ENCODE measurements at places on chromosomes 1 and 21.

- DNase-seq = no peak
Measured at GRCh38 chr1:234144901-234145300, 228.4 kb upstream of the COA6 start.

DNA sequence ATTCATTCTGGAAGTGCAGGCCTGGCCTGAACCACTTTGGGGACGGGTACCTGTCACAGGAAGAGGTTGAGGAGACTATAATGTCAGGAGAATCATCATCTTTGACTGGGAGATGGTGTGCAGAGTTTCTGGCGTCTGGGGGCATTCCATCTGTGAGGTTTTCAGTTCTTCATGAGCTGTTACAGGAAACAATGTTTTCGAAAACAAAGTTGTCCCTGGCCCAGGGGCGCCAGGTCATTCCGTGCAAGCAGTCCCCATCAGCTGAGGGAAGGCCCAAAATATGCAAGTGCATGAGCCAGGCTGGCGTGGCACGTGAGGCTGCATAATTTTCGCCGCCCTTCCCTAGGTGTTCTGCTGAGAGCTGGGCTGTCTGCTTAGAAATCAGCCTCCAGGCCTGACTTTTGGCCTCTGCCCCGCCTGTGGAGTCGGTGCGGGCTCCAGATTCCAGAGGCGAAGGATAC is 68.4 kb upstream of the ATP5PO start:
- no peak for DNase-seq

DNA sequence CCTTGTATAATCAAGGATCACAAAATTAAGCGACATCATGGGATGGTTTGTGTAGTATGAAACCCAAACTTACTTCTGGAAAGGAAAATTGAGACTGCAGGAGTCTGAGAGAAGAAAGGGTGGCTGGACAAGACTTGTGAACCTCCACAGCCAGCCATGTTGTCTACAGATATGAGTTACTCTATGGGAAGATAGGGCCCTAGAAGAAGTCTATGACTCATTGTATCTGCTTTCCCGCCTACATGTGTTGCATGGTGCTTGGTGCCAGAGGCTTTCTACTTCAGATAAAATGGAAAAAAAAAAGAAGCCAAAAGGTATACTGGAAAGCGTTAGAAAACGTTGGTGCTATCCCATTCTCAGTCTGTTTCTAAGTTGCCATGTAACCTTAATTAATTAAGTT is 18.7 kb upstream of the OR6N2 start:
- no peak for DNase-seq

DNA sequence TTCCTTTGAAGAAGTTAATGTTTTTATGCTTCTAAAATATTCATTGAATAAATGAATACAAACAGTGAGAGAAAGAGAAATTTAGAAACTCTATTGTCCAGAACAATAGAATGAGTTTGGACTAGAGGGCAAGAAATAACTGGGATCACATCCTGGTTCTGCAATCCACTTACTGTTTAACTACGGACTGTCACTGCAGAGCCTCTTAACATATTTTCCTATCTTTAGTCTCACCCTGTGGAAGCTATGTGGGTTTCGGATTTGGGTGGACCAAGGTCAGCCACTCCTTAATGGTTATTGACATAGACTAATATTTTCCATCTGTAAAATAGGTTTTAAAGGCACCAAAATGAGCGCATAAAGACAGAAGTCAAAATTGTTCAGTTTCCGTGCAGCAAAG is 116.6 kb downstream of the UBE2U start:
- DNase-seq = no peak

- DNase-seq = no peak
Measured at GRCh38 chr1:216045400-216045799, 377.8 kb downstream of the USH2A start.

- no peak for DNase-seq
Measured at GRCh38 chr1:222938986-222939385, 124.1 kb downstream of the DISP1 start.

DNA sequence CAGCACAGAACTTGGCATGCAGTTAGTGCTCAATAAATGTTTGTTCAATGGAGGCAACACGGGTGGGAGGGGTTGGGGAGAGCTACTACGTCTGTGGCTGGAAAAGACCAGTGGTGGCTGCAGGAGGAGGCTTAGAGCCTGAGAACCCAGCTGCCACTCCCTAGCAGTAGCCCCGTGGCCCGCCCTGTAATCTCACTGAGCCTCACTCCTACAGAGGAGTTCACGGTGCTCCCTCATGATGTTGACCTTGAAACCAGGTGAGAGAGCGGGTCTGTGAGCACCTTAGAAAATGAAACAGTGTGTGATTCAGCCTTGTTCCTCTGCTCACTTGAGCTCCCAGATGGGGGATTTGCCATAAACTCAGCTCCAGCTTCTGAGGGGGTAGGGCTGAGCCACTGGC is 299.6 kb downstream of the NPHP4 start:
- DNase-seq = no peak

GRCh38 chr21:38984568-38984967 is 178.8 kb downstream of the ETS2 start:
- DNase-seq = no peak

- DNase-seq = no peak
Measured at GRCh38 chr1:41240781-41241353, 1.2 kb downstream of the SCMH1 start.

DNA sequence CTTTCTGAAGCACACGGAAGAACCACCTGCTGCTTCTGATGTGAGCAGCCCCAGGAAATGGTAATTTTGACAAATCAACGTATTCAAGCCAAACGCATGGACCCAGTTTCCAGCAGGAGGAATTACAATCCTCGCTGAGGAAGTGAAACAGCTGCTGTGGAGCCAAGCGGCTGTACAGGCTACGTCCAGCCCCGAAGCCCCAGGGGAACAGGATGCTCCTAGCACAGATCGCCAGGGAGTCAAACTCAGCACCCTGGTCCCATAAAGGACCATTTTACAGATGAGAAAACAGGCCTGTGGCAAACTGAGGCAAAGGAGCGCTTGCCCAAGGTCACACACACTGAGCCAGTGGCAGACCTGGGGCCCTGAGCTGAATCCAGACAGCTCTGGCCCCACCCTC is 108.0 kb downstream of the PTPRU start:
- DNase-seq = no peak

GRCh38 chr1:184387069-184387475 is 243 bp downstream of the C1orf21 start:
- no peak for DNase-seq

DNA sequence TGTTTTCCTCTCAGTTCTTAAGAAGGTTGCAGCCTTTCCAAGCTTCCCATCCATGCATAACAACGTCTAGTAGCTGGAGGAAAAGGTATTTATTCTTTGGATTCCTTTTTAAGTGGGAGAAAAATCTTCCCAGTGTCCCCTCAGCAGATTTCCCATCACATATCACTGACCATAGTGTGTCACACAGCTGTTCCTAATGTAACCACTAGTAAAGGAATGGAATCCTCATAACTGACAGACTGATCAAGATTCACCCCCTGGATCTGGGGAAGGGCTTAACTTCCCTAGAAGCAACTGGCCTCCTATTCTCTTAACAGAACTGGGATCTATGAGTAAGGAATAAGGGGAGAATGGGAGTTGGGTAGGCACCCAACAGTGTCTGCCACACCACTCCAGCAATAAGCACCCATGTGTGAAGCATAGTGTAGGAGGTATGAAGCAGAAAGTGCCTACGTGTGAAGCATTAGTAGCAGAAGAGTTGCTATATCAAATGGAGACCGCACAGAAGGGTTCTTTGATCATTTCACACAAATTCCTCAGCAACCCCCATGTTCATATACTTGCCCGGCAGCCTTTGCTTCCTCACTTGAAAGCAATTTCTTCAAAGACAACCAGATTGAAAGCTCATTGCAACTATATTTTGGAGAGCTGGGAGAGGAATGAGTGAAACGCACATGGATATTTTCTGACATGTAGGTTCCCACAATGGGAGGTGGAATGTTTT is 28.2 kb upstream of the DNAH14 start:
- DNase-seq = no peak

DNA sequence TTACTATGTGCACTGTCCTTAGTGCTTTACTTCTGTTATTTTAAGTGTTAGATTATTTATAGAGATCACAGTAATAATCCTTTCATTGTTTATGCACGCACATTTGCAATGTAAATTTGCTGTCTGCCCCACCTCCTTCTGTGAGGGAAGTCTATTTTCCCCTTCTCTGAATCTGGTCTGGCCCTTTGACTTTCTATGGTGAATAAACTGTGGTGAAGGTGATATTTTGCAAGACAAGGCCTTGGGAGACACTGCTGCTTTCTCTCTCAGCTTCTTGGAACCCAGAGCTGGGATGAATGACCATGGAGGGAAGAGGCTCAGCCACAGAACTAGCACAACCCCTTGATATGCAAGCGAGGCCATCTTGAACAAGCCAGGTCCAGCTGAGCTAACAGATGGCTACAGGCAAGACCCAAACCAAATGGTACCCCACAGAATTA is 156.3 kb downstream of the ST6GALNAC3 start:
- DNase-seq = no peak

GRCh38 chr1:93991271-93991670 is 82.0 kb upstream of the GCLM start:
- DNase-seq = no peak

DNA sequence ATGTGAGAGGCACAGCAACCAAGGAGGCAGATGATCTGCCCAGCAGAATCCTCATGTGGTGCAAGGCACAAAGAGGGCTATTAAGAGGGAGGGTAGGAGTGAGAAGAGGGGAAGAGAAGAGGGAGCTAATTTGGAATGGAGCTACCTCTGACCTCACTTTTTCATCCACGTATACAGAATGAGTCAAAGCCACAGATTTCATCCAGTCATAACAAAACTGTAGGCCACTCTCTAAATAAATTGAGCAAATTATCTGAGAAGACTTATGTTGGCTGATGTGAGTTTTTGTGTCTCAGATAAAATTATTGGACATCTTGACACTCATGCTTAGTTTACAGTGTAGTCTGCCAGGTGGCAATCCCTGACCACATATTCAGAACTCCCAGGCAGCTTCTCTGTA is 325.6 kb downstream of the TTLL7 start:
- DNase-seq = no peak

- DNase-seq = no peak
Measured at GRCh38 chr1:29802181-29803068, 566.1 kb downstream of the PTPRU start.

- no peak for DNase-seq
Measured at GRCh38 chr1:50135716-50136115, 27.0 kb downstream of the ELAVL4 start.

DNA sequence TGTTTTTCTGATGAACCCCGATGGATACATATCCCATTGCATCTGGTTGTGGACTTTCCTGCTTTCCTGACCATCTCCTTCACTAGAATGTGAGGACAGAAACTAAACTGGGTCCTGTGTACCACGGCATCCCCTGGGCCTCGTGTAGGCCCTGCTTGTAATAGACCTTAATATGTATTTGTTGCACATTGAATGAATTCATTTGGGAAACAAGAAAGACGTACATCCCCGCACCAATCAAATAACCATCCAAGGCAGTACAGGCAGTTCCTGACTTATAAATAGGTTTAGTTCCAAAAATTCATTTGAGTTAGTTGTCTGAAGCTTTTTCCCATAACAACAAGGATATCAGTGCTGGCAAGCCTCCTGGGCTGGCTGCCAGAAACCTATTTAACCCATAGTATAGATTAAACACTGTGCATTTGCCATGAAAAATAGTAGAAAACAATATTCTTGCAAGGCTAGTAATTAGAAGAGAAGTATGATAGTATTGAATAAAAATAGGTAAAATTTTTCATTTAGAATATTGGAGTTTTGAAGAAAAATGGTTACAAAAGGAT is 81.8 kb upstream of the CD34 start:
- DNase-seq = no peak

- peak; percentile 73 for DNase-seq
Measured at GRCh38 chr1:62175568-62176179, 19.0 kb upstream of the L1TD1 start.

- no peak for DNase-seq
Measured at GRCh38 chr1:34778381-34778780, 2.6 kb upstream of the GJB3 start.

- DNase-seq = peak; percentile 98
Measured at GRCh38 chr1:211610779-211611556, 32.0 kb upstream of the SLC30A1 start.

DNA sequence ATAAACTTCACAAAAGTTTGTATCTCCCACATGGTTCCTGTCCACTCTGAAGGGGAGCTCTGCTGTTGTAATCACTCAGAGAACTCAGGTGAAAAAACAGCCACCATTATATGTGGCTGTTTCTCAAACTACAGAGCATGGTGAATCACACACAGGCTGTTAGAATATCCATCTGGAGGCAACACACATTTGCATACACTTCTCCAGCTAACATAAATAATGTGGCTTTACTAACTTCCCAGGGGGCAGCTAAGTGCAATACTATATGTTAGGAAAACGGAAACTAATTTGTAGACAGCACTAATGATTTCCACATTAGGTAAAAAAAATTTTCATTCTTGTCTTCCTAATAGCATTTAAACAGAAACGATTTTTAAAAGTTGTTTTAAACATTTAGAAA is 49.3 kb downstream of the PTGFR start:
- DNase-seq = no peak

DNA sequence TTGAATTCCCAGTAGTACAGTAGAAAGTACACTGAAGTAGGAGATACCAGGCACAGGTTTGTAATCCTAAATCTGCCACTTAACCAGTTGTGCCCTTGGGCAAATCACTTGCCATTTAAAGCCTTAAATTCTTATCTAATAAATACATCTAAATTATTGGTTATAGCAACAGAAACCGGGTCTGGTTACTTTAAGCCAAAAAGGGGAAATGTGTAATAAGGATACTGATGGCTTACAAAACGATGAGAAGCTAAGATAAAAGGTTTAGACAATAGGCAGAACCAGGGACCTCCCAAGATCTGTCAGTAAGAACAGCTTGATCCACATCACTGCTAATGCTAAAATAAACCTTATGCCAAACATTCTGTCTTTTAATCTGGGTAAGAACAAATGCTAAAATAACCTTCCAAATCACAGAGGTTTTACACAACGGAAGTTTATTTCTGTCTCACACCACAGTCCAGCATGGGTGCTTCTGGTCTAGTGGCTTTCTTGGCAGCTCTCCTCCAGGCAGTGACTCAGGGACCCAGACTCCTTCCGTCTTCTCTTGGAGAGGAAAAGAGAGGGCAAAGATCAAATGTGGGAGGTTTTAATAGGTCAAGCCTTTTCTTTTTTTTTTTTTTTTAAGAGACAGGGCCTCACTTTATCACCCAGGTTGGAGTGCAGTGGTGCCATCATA is 16.5 kb upstream of the ZMYM1 start:
- no peak for DNase-seq

GRCh38 chr1:204575221-204576190 is 59.3 kb downstream of the MDM4 start:
- DNase-seq = no peak

All from NCI-H446 (cell line).